Hair follicle dermal papilla cell (primary cell): ENCODE measurements at places on chromosomes 4 and X. TPM values are rescaled to one million over a fixed set of nuclear protein-coding genes. Genes with fewer than 3 reads are reported as not detected.

Gene FRAS1
- total RNA-seq = 9.0 and 20.6 TPM in 2 replicates

Gene IL1RAPL2
- 0.12 and 0.16 TPM in 2 replicates for total RNA-seq

Gene AMOT
- total RNA-seq = 12.0 and 13.8 TPM in 2 replicates

Gene FAM184B
- total RNA-seq = under 0.01 TPM in 2 replicates

Gene ADH1A
- not detected in 2 replicates for total RNA-seq

Gene GPRASP3
- total RNA-seq = 5.5 and 6.5 TPM in 2 replicates

Gene UGT2B28
- total RNA-seq = not detected in 2 replicates

Gene CT45A1
- not detected in 2 replicates for total RNA-seq

Gene CLIC2
- 5.1 and 7.8 TPM in 2 replicates for total RNA-seq

Gene MID1
- total RNA-seq = 8.5 and 12.8 TPM in 2 replicates

Gene RAB41
- total RNA-seq = not detected in 2 replicates

Gene PRKG2
- 0.16 and 0.49 TPM in 2 replicates for total RNA-seq

Gene RBM46
- 0.12 and 0.16 TPM in 2 replicates for total RNA-seq

Gene IL21
- total RNA-seq = not detected in 2 replicates

Gene TMEM271
- total RNA-seq = not detected in 2 replicates

Gene MAGEE2
- total RNA-seq = not detected in 2 replicates

Gene SPANXN3
- not detected in 2 replicates for total RNA-seq

Gene GAB3
- 0.12 and 0.65 TPM in 2 replicates for total RNA-seq

Gene IQCM
- not detected in 2 replicates for total RNA-seq

Gene PCDH19
- total RNA-seq = 0.85 and 2.8 TPM in 2 replicates

Gene SHISA3
- total RNA-seq = not detected in 2 replicates

Gene PAGE5
- not detected in 2 replicates for total RNA-seq

Gene SMIM10
- 2.8 and 3.6 TPM in 2 replicates for total RNA-seq

Gene HTN1
- not detected in 2 replicates for total RNA-seq

Gene PRDM5
- 28.5 and 56.8 TPM in 2 replicates for total RNA-seq

Gene XAGE3
- not detected in 2 replicates for total RNA-seq

Gene PSAPL1
- total RNA-seq = not detected in 2 replicates

Gene CT45A5
- not detected in 2 replicates for total RNA-seq

Gene GSPT2
- 7.2 and 7.6 TPM in 2 replicates for total RNA-seq

Gene RBM47
- total RNA-seq = 2.2 and 4.5 TPM in 2 replicates

Gene AWAT2
- total RNA-seq = not detected in 2 replicates

Gene TMEM47
- 219 and 294 TPM in 2 replicates for total RNA-seq

Gene AADAT
- total RNA-seq = 6.1 and 8.9 TPM in 2 replicates

Gene GAGE2A
- total RNA-seq = not detected in 2 replicates

Gene NPY2R
- not detected in 2 replicates for total RNA-seq

Gene CCDC160
- not detected in 2 replicates for total RNA-seq

Gene FGF13
- total RNA-seq = 1.9 and 2.3 TPM in 2 replicates

Gene CLDN22
- total RNA-seq = under 0.01 TPM in 2 replicates

Gene AREG
- total RNA-seq = 0.32 and 0.49 TPM in 2 replicates

Gene G3BP2
- total RNA-seq = 123 and 125 TPM in 2 replicates

Gene SCML2
- 2.4 and 2.6 TPM in 2 replicates for total RNA-seq

Gene TMEM31
- not detected in 2 replicates for total RNA-seq

Gene PGAM4
- not detected in 2 replicates for total RNA-seq

Gene GYPA
- total RNA-seq = not detected in 2 replicates

Gene MAGEA8
- not detected in 2 replicates for total RNA-seq

Gene ACE2
- total RNA-seq = not detected in 2 replicates

Gene FAAH2
- 0.24 and 0.32 TPM in 2 replicates for total RNA-seq

Gene LRCH2
- total RNA-seq = 7.5 and 8.4 TPM in 2 replicates

Gene POLN
- total RNA-seq = 3.2 and 3.5 TPM in 2 replicates

Gene AVPR2
- not detected in 2 replicates for total RNA-seq

Gene TMEM129
- total RNA-seq = 46.7 and 49.7 TPM in 2 replicates

Gene ATP2B3
- 0.16 TPM in 1 of 2 replicates, not detected in the other for total RNA-seq

Gene STAG2
- total RNA-seq = 63.3 and 85.0 TPM in 2 replicates

Gene TNIP3
- total RNA-seq = 1.6 and 2.8 TPM in 2 replicates

Gene TCEAL4
- 20.9 and 23.1 TPM in 2 replicates for total RNA-seq
